Activated T-helper 2 cell treated with anti-CD3 and anti-CD28 coated beads, Interferon-gamma antibody, Interleukin-2, Interleukin-4, amounts not matched to agents 10 μg/mL and 5 μg/mL and 100 μg/mL, durations not matched to agents 14 hours and 24 hours and 36 hours (primary cell): ENCODE measurements at places on chromosomes 1 and 21. TPM values are rescaled to one million over a fixed set of nuclear protein-coding genes. Genes with fewer than 3 reads are reported as not detected.

DNA sequence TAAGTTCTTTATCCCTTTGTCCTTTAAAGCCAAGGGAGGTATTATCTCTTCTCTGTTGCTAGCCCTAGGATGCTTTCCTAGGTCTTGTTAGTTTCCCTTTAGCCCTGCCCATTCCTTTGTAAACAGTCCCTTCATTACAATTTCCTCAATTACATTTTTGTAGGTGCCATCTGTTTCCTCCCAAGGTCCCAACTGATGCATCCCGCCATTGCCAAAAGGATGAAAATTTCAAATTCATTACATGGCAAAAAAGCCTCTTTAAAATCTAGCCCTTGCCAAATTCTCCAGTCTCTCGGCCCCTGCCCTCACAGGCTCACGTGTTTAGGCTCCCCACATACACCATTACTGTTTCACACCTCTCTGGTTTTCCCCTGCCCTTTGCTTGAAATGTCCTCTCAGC, 151.9 kb upstream of the C1orf87 start:
- H3K27ac ChIP-seq = no peak overlapping the region
- no peak overlapping the region for H3K4me3 ChIP-seq
- DNase-seq = no peak
- no peaks in the 10 kb centered on the region for H3K27me3 ChIP-seq
- no peaks in the 10 kb centered on the region for H3K4me1 ChIP-seq

Gene ECM1
- total RNA-seq = 1.6 and 1.8 TPM in 2 replicates

DNA sequence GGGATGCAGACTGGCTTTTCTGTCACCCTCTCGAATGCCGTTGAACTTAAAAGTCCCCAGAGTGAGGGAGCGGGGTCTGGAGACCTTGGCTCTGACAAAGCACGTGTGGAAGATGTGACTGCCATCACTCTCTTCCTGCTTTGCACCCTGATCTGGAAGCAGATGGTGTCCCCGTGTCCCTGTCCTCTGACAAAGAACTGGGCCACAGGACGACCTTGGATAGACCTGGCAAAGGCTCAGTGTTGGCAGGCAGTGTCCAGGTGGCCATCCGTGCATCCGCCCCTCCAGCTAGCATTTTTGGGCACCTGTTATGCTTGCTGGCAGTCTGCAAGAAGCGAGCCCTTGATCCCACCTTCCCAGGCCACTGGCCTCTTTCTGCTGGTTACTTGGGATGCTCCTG, 27.4 kb downstream of the ARHGEF10L start:
- no peaks in the 10 kb centered on the region for H3K4me1 ChIP-seq
- no peaks in the 10 kb centered on the region for H3K36me3 ChIP-seq
- H3K27ac ChIP-seq = no peak overlapping the region
- no peaks in the 10 kb centered on the region for H3K27me3 ChIP-seq

DNA sequence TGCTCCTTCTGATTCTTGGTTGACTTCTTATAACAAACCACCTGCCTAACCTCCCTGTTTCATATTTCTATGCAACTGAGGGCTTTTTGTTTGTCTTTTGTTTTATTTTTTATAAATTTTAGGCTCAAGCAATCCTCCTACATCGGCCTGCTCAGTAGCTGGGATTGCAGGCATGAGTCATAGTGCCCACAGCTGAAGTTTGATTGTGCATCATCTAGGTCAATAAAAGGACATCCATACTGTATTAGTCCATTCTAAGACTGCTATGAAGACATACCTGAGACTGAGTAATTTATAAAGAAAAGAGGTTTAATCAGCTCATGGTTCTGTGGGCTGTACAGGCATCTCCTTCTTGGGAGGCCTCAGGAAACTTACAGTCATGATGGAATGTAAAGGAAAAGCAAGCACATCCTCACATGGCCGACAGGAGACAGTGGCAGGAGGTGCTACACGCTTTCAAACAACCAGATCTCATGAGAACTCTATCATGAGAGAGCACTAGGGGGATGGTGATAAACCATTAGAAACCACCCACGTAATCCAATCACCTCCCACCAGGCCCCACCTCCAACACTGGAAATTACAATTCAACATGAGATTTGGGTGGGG, 285.0 kb downstream of the SIPA1L2 start:
- H3K4me1 ChIP-seq = no peaks in the 10 kb centered on the region
- H3K4me3 ChIP-seq = no peak overlapping the region
- no peak overlapping the region for H3K27ac ChIP-seq
- no peaks in the 10 kb centered on the region for H3K27me3 ChIP-seq

Gene LRRC53
- not detected in 2 replicates for total RNA-seq

DNA sequence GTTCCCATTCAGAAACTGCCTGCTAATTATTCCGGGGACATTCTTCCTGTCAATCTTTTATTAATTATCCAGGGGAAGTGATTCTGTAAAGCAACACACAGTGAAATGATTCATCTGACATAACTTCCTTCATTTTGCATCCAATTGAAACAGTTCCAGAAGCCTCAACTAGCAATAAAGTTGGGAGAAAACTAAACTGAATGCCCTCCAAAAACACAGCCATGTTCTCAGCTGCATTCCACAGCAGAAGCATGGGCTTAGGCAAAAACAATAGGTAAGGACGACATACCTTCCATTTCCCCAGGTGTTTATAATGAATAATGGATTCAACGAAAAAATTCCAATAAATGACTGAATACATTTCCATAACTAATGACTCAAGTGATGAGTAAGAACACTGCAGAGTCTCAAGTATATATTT, 36.9 kb upstream of the TARBP1 start:
- H3K4me1 ChIP-seq = peaks cover 41% of the 10 kb centered on the region
- no peak for DNase-seq
- H3K36me3 ChIP-seq = no peaks in the 10 kb centered on the region
- H3K27ac ChIP-seq = no peak overlapping the region

GRCh38 chr1:8746554-8746953, 70.9 kb downstream of the RERE start:
- peaks cover 21% of the 10 kb centered on the region for H3K4me1 ChIP-seq
- H3K27me3 ChIP-seq = no peaks in the 10 kb centered on the region
- peaks cover 8% of the 10 kb centered on the region for H3K36me3 ChIP-seq
- H3K4me3 ChIP-seq = no peak overlapping the region
- no peak overlapping the region for H3K27ac ChIP-seq

Gene CNR2
- total RNA-seq = 0.05 and 0.07 TPM in 2 replicates

- H3K4me3 ChIP-seq = no peak overlapping the region
- peak; percentile 30 for DNase-seq
- H3K27me3 ChIP-seq = peaks cover 2% of the 10 kb centered on the region
- no peak overlapping the region for H3K27ac ChIP-seq
- no peaks in the 10 kb centered on the region for H3K36me3 ChIP-seq
Observed at GRCh38 chr1:94805912-94806311, 14.2 kb upstream of the SLC44A3 start.

Gene HLCS
- 17.2 and 18.7 TPM in 2 replicates for total RNA-seq

Gene RNF186
- not detected in 2 replicates for total RNA-seq

- no peak overlapping the region for H3K4me3 ChIP-seq
- H3K4me1 ChIP-seq = peaks cover 5% of the 10 kb centered on the region
- no peaks in the 10 kb centered on the region for H3K36me3 ChIP-seq
- H3K27ac ChIP-seq = no peak overlapping the region
- DNase-seq = no peak
Observed at GRCh38 chr1:228937851-228938536, 202.7 kb downstream of the RHOU start.

DNA sequence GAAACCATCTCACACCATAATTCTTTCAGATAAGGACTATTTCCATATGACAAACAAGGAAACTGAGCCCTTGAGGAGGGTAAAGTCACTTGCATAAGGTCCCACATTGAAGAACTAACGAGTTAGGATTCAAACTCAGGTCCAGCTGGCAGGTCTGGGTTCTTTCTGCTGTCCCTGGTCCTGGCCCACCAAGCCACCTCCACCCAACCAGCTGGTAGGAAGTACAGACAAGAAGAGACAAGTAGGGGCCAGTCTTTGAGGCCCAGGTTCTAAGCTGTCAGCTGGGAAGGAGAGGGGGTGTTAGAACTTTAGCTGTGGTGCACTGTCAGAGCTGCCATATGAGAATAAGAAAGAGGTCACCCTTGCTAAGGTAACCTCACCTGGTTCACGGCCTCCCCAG, 188.6 kb downstream of the TRABD2B start:
- no peaks in the 10 kb centered on the region for H3K36me3 ChIP-seq
- no peaks in the 10 kb centered on the region for H3K4me1 ChIP-seq
- no peak overlapping the region for H3K27ac ChIP-seq
- H3K4me3 ChIP-seq = no peak overlapping the region

Gene NCF2
- total RNA-seq = 2.2 and 2.6 TPM in 2 replicates

GRCh38 chr1:206524739-206525364, 17.5 kb downstream of the RASSF5 start:
- no peak overlapping the region for H3K4me3 ChIP-seq
- DNase-seq = no peak
- H3K27me3 ChIP-seq = no peaks in the 10 kb centered on the region
- H3K4me1 ChIP-seq = peaks cover 4% of the 10 kb centered on the region

Gene GRIK3
- total RNA-seq = not detected in 2 replicates

Gene JAK1
- 99.9 and 105 TPM in 2 replicates for total RNA-seq

- no peak within 1 kb of the TSS for H3K27ac ChIP-seq
- peaks cover 11% of the 10 kb centered on the region for H3K36me3 ChIP-seq
- H3K27me3 ChIP-seq = peaks cover 2% of the 10 kb centered on the region
Observed at GRCh38 chr21:44817914-44818639, at the start of gene SUMO3. Gene SUMO3, minus strand, starts transcription at chr21:44818062. Its CDS starts 94 bp downstream, at chr21:44817968.

Gene FMO3
- not detected in 2 replicates for total RNA-seq
